NK-92 treated with Interleukin-12 subunit alpha and Interleukin-12 subunit beta, amount 100 ng/mL, for 24 hours (cell line): ENCODE measurements at places on chromosomes 1 and 21.
A peak's percentile ranks its signal among the peaks of the same experiment; 100 is the strongest.

DNA sequence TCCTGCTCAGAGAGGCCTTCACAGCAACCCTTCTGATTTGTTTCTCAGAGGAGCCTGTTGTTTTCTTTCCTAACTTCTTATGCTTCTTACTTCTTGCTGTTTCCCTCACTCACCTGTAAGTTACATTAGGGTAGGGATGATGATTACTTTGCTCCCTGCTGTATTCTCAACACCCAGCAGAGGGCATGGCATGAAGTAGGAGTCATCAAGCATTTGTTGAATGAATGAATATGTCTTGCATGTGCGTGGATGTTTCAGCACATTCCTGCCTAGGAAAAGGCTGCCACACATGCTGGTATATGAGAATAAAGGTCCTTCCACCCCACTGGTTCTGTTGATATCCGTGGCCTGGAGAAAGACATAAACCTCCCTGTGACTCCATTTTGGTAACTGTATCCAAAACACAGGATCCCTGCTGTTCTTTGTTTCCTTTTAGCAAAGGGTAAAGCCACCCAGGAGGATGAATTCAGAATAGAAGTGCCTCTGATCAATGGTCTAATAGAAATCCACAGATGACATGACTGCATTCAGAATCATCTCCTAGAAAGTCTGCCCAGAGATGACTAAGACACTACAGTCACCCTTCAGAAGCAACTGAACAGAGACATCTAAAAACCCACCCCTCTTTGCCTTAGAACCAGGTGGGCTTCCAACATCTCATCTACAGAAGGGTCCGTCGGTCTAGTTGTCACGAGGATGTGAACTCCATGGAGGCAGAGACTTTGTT lies 168.8 kb downstream of the ZSCAN20 start:
- no peak for DNase-seq

DNA sequence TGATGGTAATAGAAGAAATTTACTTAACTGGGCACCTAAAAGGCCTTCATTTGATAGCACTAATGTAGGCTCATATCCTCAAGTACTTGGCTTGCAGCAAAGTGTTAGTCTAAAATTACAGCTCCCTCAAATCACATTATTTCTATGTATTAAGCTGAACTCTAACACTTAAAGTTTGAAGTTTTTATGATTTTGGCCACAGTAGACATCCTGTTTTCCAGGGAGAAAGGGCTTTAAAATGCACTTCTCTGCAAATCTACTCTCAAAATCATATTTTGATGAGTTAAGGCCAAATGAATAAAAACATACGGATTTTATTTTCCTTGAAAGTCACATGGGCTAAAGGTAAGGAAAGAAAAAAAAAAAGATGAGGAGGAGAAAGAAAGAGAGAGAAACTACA lies 575.5 kb downstream of the PLPP3 start:
- no peak for DNase-seq

DNA sequence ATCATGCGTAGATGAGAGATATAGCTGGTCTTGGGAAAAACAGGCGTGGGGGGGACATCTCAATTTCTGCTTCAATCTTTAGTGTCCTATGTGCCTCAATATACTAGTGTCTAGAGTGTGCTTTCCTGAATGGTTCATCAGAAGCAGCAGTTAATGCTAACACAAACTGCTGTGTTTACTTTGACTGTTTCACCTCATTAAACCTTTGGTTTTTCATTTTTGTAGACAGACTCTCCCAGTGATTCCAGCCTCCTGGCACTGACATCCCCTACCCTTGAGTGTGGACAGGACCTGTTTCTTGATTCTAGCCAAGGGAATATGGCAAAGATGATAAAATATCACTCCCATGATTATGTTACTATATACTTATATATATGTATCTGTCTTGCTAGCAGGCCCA lies 37.6 kb downstream of the ZYG11A start:
- DNase-seq, result no peak

DNA sequence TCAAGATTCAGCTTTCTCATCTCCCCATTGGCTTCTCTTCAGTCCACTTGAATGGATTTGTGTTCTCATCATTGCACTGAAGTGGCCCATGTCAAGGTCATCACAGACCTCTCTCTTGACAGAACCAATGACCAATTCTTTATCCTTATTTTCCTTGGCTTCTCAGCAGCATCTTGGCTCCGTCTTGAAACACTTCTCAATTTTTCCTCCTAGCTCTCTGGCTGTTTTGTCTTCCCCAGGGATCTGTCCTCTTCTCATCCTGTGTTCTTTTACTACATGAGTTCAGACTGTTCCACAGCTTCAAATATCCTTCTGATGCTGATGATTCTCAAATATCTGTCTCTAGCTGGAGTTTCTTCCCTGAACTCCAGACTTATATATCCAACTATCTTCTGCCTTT lies 78.6 kb downstream of the COLGALT2 start:
- DNase-seq, result no peak

DNA sequence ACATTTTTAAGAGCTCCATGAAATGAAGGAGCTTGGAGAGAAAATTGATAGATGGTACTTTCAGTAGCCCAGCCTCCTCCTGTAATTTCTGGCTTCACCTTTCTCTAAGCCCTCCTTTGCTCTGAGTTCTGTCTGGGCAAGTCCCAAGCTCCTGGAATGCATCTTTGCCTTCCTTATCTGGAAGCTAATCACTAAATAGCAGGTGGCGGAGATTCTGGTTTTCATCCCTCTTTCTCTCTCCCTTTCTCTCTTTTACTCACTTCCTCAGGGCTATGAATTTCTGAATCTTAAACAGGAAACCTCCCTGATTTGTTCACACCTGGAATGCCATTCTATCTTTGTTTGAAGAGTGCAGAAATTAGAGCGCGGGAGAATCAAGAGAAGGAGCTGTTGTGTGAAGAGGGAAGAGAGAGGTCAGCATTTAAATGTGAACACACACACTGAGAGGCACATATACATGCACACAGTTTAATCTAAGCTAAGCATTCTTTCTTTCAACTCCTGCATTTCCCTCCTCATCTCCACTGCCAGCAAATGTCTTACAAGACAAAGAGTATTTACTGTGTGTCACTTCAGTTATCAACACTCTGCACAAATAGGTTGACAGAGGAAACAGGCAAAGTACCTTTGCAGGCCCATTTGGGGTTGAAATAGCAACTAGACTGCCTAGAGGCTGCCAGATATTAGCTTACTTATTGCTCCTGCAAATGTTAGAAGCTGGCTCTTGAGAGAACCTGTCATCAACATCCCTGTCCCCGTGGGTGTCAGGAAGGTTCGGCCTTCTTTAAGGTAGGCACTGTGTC lies 199.4 kb upstream of the CAMK1G start:
- no peak for DNase-seq

- DNase-seq, result no peak
These were observed 43.6 kb downstream of the ALG6 start for GRCh38 chr1:63411066-63411465.

DNA sequence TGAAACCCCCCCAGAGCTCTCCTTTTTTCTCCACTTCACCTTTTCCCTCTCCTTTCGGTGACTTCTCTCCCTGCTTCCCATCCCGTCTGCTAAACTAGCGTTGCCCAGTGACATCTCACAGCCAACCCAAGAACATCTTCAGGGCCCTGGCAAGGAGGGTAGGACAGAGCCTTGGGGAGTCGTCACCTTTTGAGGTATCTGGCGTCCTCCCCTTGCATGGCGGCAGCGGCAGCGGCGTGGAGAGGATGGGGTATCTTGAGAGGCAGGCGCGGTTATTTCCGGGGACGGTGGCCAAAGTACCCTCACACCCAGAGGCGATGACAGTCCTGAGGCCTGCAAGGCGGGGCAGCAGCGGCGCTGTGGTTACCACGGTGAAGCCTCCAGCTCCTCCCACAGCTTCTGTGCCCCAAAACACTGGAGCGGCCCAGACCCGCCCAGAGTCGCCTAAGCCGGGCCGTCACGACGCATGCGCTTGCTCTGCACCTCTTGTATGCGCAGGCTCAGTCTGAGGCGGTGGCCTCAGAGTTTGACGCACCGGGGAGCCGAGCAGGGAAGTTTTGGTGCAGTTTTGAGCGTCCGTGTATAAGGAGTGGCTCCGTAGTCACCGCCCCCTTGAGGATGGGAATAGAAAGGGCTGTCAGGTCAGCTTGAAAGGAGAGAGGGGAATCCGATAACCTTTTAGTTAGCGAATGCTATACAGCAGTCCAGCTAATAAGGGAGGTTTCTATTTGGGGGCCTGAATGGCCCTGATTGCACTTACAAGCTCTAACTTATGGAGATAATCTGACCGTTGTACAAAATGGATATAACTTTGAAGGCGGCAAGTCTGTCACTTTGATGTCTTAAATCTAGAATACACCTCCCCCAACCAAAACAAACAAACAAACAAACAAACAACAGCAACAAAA lies at the start of gene KIFAP3:
KIFAP3 (minus strand) TSS at position 446 of the 908 bp plus-strand sequence; CDS start at position 218, 228 bp downstream.
- DNase-seq, result peak; percentile 98

DNA sequence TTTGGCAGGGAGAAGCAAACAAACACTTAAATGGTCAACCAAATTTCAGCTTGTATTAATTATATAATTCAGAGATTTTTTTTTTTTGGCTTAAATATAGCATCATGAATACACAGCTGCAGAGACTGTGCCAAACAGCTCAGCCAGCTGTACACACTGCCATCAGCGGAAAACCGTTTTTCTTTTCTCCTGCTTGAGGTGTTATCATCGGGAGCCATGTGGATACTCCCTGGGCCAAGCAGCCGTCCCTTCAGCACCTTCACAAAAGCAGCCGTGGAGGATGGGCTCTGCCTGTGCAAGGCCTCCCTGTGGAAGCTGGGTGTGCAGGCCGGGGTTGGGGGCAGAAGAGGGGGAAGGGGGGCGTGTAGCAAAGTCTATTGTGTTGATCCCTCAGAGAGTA lies 85.0 kb downstream of the NUF2 start:
- no peak for DNase-seq

DNA sequence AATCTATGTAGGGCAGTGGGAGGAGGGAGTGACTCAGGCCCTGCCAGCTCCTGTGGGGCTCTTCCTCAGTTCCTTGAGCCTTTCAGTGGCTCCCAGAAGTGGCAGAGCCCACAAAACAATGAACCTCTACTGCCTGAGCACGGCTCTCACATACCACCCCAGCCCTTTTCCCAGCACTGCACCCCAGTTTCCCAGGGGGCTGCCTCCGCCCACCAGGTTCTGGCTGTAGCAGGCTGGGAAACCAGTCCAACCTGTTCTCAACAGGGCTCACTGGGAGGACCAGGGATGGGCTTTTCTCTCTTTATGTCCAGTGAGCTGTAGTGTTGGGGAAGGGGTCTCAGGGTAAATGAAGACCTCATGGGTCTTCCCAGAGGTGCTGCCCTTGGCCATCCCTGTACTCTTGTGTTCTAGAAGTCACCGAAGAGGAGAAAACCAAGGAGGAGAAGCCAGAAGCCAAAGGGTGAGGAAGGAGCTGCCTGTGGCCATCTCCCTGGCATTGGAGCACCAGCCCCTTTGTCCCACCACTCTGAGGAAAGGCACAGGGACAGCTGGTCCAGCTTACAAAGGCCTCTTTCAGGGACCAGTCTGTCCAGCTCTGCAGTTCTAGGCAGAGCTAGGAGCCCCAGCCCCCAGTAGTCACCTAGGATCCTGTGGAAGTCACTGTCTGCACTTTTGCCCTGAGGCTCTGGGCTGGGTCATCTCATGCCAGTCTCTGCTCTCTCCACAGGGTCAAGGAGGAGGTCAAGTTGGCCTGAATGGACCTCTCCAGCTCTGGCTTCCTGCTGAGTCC lies 3.5 kb downstream of the MARCKSL1 start:
- no peak for DNase-seq

- DNase-seq, result no peak
These were observed 712.0 kb upstream of the PRMT6 start for GRCh38 chr1:106344494-106344893.

DNA sequence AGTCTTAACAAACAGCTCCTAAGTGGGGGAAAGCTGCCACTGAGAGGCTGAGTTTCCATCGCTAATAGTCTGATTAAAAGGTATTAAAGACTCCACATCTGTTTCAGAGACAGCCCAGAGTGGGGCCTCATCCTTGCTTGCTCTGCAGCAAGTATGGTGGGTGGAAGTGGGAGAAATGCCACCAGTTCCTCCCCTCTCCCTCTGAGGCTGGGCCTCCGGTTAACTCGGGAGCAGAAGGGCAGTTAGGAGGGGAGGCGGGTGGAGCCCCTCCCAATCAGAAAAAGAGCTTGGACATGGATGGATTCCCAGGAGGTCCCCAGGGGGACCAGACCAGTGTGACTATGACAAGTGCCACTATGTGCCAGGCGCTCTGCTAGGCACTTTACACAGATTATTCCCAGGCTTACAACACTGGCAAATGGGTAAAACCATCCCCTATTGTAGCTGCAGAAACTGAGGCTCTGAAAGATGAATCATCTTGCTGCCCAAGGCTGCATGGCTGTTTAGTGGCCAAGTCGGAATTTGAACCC lies 11.4 kb upstream of the ASCL5 start:
- DNase-seq, result no peak
